Ovary (tissue), 10 donors: ENCODE measurements at places on chromosomes 6 and 20.

DNA sequence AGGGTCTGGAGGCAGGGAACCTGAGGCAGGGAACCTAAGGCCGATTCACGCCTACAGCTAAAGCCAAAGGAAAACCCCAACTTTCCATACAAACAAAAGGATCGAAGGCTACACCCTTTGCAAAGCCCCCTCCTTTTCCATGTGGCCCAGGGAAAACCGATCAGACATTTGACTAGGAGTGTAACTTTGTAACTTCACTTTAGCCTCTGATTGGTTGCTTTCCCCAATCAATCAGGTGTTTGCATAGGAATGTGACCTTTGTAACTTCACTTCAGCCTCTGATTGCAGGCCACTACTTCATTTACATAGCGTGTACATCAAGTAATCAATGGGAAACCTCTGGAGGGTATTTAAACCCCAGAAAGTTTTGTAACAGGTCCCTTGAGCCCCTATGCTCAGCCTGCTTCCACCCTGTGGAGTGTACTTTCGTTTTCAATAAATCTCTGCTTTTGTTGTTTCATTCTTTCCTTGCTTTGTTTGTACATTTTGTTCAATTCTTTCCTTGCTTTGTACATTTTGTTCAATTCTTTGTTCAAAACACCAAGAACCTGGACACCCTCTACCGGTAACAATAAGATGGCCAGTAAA, 43.3 kb downstream of the CHD6 start:
- no peak for DNase-seq

- no peak for DNase-seq
Measured at GRCh38 chr6:149717255-149717587, 680 bp downstream of the LATS1 start.

DNA sequence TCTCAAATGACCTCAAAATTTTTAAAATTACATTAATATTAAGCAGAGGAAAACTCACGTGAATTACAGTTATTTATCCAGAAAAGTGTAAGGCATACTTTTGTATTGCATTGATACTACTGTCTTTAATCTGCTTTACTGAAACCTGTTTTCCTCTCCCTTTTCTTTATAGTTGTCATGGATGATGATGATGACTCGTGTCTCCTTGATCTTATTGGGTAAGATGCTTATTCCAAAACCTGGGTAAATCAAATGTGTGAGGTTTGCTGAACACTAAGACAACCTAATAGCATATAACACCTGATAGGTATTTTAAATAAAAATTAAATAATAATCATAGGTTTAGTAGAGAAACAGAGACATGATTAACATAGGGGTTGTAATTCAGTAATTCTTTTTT, 40.0 kb downstream of the BICRAL start:
- no peak for DNase-seq

- no peak for DNase-seq
Measured at GRCh38 chr6:32975886-32976285, 7.5 kb downstream of the BRD2 start.

DNA sequence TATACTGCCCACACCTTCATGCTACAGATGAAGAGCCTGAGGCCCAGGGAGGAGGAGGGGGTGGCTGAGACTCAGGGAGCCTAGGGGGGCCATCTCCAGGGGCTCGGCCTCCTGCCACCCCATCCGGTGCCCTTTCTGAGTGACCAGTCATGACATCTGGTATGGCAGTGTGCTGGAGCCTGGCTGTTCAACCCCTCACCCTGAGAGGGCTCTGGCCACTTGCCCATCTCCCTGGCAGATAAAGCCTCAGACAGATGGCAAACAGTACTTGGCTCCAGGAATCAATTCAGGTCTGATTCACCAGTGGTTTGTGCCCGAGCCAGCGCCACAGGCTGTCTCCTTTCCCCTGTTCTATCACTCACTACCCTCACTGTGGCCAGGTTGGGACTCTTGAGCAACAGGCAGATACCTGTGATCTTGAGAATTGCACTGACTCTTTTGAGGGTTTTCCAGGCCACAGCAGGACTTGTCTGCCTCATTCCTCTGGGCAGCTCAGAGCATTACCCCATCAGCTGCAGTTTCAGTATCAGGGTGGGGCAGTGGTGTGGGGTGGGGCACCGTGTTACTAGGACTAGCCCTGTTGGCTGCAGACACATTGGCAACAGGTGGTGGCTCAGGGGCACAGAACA, 22.8 kb downstream of the SRSF3 start:
- DNase-seq = no peak

GRCh38 chr6:27441001-27441400, 31.9 kb downstream of the ZNF184 start:
- no peak for DNase-seq
